Foreskin fibroblast (primary cell): ENCODE measurements at places on chromosomes 1 and 21.

- no peak for DNase-seq
Observed at GRCh38 chr1:50098591-50099021, 10.1 kb upstream of the ELAVL4 start.

DNA sequence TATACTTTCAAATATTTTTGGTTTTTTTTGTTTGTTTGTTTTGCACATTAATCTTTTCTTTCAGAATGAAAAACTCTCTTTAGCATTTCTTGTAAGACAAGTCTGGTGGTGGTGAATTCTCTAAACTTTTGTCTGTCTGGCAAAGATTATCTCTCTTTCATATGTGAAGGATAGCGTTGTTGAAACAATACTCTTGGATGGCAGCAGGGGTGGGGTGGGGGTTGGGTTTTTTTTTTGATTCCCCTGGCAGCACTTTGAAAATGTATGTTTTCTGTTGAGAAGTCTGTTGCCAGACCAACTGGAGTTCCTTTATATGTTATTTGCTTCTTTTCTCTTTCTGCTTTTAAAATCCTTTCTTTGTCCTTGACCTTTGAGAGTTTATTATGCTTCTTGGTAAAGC lies 160.2 kb downstream of the VAV3 start:
- no peak for DNase-seq

DNA sequence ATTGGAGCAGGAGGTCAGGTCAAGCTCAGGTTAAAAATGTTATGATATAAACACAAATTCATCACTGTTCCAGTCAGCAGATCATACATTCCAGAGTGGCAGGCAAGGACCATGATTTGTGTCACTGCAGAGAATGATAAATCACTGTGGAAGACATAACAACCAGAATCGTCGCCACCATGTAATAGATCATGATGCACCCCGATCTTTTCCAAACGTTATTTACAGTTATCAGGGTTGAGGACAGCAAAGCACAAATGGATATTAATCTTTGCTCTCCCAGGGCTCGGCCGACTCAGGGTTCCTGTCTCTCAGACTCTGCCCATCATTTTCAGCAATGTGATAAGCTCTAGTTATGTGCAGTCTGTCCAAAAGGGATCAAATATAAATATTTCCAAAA lies 122.7 kb downstream of the ZBTB18 start:
- no peak for DNase-seq

- DNase-seq, result peak; percentile 75
Observed at GRCh38 chr1:207890136-207890738, 20.7 kb downstream of the CD34 start.

- peak; percentile 35 for DNase-seq
Observed at GRCh38 chr1:111561328-111561727, 57.9 kb upstream of the ADORA3 start.

- DNase-seq, result peak; percentile 36
Observed at GRCh38 chr1:214678386-214678785, 75.4 kb downstream of the CENPF start.

DNA sequence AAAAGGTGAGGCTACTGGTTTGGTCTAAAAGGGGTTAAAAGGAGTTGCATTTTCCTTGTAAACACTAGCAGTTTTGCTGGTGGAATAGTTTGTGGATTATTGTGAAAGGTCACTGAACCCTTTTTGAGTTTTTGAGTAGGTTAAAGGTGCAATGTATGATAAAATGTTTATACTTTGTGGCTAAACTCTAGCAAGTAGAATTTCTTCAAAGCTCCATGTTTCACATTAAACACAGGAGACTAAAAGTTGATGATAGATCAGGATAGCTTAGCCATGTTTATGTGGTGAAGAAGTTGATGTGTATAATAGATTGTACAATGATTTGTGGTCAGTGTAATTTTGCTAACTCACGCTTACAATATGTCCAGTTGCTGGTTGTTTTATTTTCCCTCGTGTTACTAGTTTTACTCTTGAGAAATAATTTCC lies 13.1 kb downstream of the ZNF326 start:
- DNase-seq, result no peak

DNA sequence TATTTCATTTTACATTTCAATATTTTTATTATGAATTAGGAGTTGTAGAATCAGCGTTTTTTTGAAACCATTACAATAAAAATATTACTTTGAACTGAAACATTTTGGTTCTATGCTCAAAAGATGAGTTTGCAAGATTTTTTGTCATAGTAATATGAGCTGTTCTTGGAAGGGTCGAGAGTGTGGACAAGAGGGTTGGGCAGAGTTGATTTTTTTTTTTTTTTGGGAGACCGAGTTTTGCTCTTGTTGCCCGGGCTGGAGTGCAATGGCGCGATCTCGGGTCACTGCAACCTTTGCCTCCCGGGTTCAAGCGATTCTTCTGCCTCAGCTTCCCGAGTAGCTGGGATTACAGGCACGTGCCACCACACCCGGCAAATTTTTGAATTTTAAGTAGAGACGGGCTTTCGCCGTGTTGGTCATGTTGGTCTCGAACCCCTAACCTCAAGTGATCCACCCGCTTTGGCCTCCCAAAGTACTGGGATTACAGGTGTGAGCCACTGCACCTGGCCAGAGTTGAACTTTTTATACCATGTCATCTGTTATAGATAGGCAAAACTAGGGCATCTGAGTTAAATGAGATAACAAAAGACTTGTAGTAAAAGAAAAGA lies 3.3 kb downstream of the CACYBP start:
- no peak for DNase-seq
